GM23248 (cell line): ENCODE measurements at places on chromosomes 16 and 17. TPM values are rescaled to one million over a fixed set of nuclear protein-coding genes. Genes with fewer than 3 reads are reported as not detected.

SHISA6 gene
- polyA plus RNA-seq = not detected in 2 replicates

TMEM114 gene
- not detected in 2 replicates for polyA plus RNA-seq

SLC5A11 gene
- polyA plus RNA-seq = not detected in 2 replicates

ITGAL gene
- 0.27 TPM in 1 of 2 replicates, not detected in the other for polyA plus RNA-seq

TLK2 gene
- polyA plus RNA-seq = 11.4 and 12.6 TPM in 2 replicates

KRTAP4-3 gene
- polyA plus RNA-seq = not detected in 2 replicates

ASGR2 gene
- not detected in 2 replicates for polyA plus RNA-seq

MYO15A gene
- 0.70 and 0.90 TPM in 2 replicates for polyA plus RNA-seq

TPPP3 gene
- 1.9 and 2.1 TPM in 2 replicates for polyA plus RNA-seq

NPIPB6 gene
- polyA plus RNA-seq = 0.25 and 0.48 TPM in 2 replicates

SLC16A6 gene
- polyA plus RNA-seq = 0.16 and 0.30 TPM in 2 replicates

GAS7 gene
- 6.7 TPM in 2 replicates for polyA plus RNA-seq

CSNK2A2 gene
- polyA plus RNA-seq = 26.7 and 27.4 TPM in 2 replicates

HEXIM2 gene
- 4.7 and 8.6 TPM in 2 replicates for polyA plus RNA-seq

WSCD1 gene
- polyA plus RNA-seq = not detected in 2 replicates

TIGD7 gene
- polyA plus RNA-seq = 3.9 and 5.3 TPM in 2 replicates

SREBF1 gene
- 14.3 and 19.2 TPM in 2 replicates for polyA plus RNA-seq

KRT33A gene
- not detected in 2 replicates for polyA plus RNA-seq

GINS2 gene
- 6.5 and 8.9 TPM in 2 replicates for polyA plus RNA-seq

IKZF3 gene
- polyA plus RNA-seq = 0.09 and 0.11 TPM in 2 replicates

C1QTNF1 gene
- 5.7 and 6.1 TPM in 2 replicates for polyA plus RNA-seq

SYT17 gene
- not detected in 2 replicates for polyA plus RNA-seq

HBA2 gene
- polyA plus RNA-seq = not detected in 2 replicates

BAHCC1 gene
- 0.91 and 1.3 TPM in 2 replicates for polyA plus RNA-seq

KRT24 gene
- not detected in 2 replicates for polyA plus RNA-seq

RCVRN gene
- polyA plus RNA-seq = not detected in 2 replicates

TBX2 gene
- polyA plus RNA-seq = 1.7 and 2.1 TPM in 2 replicates

CA10 gene
- not detected in 2 replicates for polyA plus RNA-seq

IGSF6 gene
- polyA plus RNA-seq = 0.14 and 0.18 TPM in 2 replicates

KRTAP4-6 gene
- not detected in 2 replicates for polyA plus RNA-seq

CD300E gene
- polyA plus RNA-seq = not detected in 2 replicates

GAS2L2 gene
- 0.06 TPM in 1 of 2 replicates, not detected in the other for polyA plus RNA-seq

CCL1 gene
- polyA plus RNA-seq = not detected in 2 replicates
